ENCODE measurements at places on chromosomes 16 and 17.

DNA sequence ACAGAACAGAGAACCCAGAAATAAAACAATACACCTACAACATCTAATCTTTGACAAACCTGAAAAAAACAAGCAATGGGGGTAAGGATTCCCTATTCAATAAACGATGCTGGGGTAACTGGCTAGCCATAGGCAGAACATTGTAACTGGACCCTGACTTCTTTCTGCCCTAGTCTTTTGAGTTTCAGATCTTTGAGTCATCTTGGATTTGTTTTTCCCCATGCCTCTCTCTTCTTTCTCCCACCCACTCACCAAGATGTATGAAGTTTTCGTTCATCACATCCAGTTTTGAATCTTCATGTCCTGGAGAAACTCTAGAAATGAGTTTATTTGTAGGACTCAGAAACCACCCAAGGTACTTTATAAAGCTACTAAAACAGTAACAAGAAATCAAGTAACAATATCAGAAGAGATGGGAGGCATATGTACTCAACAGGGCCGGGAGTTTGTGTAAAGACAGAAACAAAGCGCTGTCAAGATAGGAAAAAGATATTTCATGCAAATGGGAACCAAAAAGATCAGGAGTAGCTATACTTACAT is 39.0 kb downstream of the HSD17B2 start:
- no peak for DNase-seq

DNA sequence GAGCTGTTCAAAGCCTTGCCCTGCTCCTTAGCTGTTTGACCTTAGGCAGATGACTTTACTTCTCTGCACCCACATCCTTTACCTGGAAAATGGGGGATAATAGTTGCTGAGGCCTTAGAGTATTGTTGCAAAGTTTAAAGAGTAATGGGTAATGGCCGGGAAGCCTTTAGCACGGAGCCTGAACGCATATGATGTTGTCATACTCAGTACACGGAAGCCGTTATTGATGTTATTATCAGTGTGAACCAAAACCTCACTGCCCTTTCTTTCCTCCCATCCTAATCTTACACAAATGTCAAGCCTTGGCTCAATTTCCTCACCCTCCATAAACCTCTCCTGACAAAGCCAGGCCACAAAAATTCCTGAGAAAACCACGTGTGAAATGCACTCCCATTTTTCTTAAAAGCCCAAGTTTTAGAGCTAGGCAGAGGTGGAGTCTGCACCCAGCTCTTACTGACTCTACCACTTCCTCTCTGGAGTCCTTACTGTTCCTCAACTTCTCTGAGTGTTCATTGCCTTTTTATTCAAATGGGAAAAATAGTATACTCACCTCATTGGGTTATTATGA is 67.3 kb upstream of the CACNG3 start:
- no peak for DNase-seq

DNA sequence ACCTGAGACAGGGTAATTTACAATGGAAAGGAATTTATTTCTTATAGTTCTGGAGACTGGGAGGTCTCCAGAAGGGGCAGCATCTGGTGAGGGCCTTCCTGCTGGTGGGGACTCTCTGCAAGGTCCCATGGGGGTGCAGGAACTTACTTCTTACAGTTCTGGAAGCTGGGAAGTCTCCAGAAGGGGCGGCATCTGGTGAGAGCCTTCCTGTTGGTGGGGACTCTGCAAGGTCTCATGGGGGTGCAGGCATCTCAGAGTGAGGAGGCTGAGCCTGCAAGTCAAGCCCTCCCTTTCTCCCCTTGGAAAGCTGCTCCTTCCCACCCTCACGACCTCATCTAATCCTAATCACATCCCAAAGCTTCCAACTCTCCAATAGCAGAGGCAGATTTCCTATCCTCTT is 157.4 kb downstream of the FOXL1 start:
- no peak for DNase-seq

GRCh38 chr17:2962236-2962635 is 101.2 kb downstream of the OR1D5 start:
- DNase-seq: no peak

GRCh38 chr17:57365420-57365819 is 109.1 kb downstream of the MSI2 start:
- DNase-seq: no peak

- peak; percentile 44 for DNase-seq
These were observed 116.1 kb upstream of the METRNL start for GRCh38 chr17:82963104-82963950.

GRCh38 chr17:21252289-21252795 is 868 bp downstream of the NATD1 start:
- DNase-seq: no peak

Data from CD4-positive, alpha-beta T cell treated with Interleukin-21 for 1 hour (primary cell).